IMR-90 (cell line): ENCODE measurements at places on chromosomes 3 and 15. TPM values are rescaled to one million over a fixed set of nuclear protein-coding genes. Genes with fewer than 3 reads are reported as not detected.

DNA sequence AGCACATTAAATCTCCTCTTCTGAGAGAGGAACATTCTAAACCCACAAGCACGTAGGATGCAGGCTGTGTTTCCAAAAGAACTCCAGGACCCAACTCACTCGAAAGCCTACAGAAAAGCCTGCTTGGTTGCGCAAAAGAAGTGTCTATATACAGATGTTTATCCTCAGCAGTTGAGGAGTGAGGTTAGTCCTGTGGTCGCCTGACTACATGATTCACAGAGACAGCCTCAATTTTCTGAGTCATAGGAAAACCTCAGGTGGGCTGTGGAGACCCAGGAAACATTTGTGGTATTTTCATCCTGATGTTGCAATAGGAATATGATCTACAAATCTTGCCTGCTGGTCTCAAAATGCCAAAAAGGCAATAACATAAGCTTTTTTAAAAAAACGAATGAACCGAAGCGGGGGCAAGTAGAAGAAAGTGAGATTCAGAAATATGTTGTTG is 183.8 kb upstream of the THRB start:
- H3K4me3 ChIP-seq, result no peak overlapping the region
- peaks cover 2% of the 10 kb centered on the region; the same call in 1 of the 2 replicates for H3K27me3 ChIP-seq
- no peak overlapping the region for H3K27ac ChIP-seq
- H3K4me1 ChIP-seq, result peaks cover 2% of the 10 kb centered on the region; the same call in 1 of the 2 replicates

DNA sequence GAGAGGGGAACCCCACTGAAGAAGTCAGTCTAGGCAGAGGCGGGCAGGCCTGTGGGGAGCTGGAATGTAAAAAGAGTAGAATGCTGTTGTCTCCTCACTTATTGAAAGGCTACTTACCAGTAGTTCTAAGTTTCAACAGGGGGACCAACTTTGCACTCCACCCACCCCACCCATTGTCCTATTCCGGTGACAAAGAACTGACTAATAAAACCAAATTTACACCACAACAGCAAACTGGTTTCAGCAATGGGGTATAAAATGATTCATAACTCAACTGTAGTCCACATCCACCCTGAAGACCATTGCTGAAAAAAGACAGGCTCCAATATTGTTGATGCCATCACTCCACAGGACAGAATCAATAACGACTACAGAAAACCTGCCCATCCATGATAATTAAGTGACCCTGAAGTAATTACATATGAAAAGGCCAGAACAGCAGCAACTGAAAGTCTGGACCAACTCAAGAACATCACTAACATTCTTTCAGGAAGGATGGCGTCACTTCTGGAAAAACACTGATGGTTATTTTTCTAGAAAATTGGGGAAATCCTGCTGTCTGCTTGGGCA is 80.2 kb downstream of the ABI3BP start:
- no peak overlapping the region for H3K4me3 ChIP-seq
- no peaks in the 10 kb centered on the region for H3K36me3 ChIP-seq
- H3K27me3 ChIP-seq, result no peaks in the 10 kb centered on the region
- no peak overlapping the region for H3K27ac ChIP-seq

DNA sequence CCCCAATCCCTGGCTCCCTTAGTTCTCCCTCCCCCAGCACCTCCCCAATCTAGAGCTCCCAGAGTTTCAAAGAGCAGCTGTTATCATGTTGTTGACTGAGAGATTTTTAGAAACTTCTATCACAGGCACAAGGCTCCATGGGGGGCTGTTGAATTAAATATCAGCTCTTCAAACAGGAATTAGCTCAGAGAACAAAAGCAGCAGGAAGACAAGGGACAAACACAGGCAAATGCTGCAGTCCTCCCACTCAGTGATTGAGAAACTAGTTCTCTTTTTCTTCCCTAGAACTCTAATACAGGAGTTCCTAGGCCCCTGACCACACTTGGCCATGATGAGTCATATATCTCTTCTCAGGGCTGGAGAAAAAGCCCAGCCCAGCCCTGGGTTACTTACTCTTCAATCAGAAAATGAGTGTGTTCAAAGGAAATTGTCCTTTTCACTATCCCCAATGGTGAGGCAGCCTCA is 262.1 kb downstream of the IGSF11 start:
- no peak overlapping the region for H3K4me3 ChIP-seq
- H3K27ac ChIP-seq, result no peak overlapping the region
- H3K4me1 ChIP-seq, result no peaks in the 10 kb centered on the region
- DNase-seq, result no peak
- H3K36me3 ChIP-seq, result no peaks in the 10 kb centered on the region

DNA sequence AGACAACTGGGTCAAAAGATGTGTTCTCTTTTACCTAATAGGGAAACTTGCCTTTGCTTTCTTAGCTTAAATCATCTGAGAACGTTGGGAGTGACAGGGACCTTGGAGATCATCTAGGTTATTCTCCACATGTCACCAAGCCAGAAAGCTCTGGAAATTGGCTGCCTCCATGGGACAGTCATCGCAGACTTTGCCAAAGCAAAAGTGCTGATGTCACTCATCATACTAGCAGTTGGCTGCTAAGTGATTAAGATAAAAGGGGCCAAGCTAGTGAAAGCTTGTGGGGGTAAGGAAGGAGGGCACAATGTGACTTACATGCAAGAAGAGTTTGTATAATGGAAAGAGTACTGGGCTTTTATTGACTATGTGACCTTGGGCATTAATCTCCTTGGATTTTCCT is 198.0 kb upstream of the PFN2 start:
- no peaks in the 10 kb centered on the region; the same call in none of the 2 replicates for H3K4me1 ChIP-seq
- no peak overlapping the region for H3K4me3 ChIP-seq
- no peaks in the 10 kb centered on the region for H3K27me3 ChIP-seq

Gene FBXO45
- total RNA-seq, result 5.0 and 11.7 TPM in 2 replicates

DNA sequence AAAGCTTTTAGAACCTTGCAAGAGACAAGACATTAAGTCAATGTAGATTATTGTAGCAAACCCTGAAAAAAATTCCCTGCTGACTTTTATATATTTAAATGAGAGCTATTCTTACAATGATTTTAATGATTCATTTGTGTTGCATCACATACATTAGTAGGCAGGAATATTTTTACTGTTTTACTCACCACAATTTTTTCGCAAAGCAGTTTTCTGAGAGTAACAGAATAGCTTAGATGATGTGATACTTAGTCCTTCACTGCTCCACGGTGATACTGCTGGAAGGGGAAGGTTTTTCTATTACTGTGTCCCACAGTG is 43.9 kb upstream of the CLRN1 start:
- no peaks in the 10 kb centered on the region for H3K4me1 ChIP-seq
- peaks cover 11% of the 10 kb centered on the region for H3K27me3 ChIP-seq
- H3K4me3 ChIP-seq, result no peak overlapping the region
- H3K27ac ChIP-seq, result no peak overlapping the region
- peak; percentile 13 for DNase-seq

Gene LIPH
- total RNA-seq, result 0.28 and 0.36 TPM in 2 replicates

DNA sequence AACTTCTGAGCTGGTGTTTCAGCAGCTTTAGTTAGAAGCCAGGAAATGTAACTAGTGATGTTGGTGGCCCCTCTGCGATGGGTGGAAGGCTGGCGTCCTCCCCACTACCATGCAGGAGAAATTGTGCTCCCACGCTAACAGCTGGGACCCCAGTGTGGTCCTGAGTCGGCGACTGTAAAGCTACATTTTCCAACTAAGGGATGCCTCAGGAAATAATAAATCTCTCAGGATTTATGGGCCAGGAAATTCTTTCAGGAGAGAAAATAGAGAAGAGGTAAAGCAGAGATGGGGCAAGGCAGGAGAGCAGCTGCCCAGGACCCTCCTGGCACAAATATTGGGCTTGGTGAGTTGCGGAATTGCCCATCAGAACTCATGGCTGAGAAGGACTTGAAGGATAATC is 186.9 kb downstream of the OPA1 start:
- no peaks in the 10 kb centered on the region for H3K36me3 ChIP-seq
- no peak overlapping the region for H3K27ac ChIP-seq
- H3K4me1 ChIP-seq, result no peaks in the 10 kb centered on the region
- DNase-seq, result no peak
- H3K27me3 ChIP-seq, result peaks cover 56% of the 10 kb centered on the region
